NCI-H2081 (cell line): ENCODE measurements at places on chromosomes 2 and 18.
A peak's percentile ranks its signal among the peaks of the same experiment; 100 is the strongest.

GRCh38 chr2:237182422-237183123 is 96.9 kb downstream of the COPS8 start:
- no peak for DNase-seq

GRCh38 chr18:32919799-32920198 is 147.0 kb upstream of the KLHL14 start:
- peak; percentile 70 for DNase-seq

- DNase-seq, result no peak
Observed at GRCh38 chr18:49400398-49401072, 59.9 kb downstream of the DYM start.

DNA sequence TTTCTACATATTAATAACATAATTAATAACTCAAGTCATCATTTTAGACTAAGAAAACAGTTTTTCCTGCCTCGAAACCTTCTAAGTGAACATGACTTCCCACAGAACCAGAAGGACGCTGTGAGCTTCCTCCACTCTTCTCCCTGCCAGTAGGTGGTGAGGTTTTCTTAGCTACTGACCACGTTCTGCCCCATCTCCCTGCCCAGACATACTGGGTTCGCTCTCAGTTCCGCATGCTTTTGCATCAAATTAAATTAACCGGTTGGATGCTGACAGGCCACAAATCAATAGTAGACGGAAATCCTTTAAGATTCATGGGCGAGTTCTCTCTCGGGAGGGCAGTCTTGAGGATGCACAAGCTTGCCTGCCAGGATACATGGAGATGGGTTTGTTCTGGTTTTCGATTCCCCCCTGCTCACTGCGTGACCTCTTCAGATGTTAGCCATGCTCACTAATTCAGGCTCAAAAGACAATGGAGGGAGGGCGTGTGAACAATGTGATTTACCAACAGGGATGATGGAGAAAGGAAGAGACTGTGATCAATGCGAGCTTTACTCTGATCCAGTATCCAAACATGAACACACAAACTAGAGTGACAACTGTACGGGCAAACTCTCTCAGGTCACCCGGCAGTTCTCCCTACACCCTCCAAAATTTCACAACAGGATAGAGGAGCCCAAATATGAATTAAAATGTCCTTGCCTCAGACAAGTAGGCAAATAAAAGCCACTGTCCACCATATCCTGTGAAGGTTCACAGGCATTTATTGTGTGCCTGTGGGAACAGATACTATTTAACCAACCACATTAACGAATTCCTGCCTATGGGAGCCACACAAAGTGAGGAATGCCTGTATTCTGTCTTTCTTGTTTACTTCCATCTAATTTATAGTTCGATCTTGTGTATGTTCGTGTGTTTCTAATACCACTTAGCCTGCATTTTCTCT is 375.7 kb downstream of the EIPR1 start:
- DNase-seq, result peak; percentile 7

- DNase-seq, result peak; percentile 89
Observed at GRCh38 chr2:229417916-229418315, 146.8 kb upstream of the PID1 start.

DNA sequence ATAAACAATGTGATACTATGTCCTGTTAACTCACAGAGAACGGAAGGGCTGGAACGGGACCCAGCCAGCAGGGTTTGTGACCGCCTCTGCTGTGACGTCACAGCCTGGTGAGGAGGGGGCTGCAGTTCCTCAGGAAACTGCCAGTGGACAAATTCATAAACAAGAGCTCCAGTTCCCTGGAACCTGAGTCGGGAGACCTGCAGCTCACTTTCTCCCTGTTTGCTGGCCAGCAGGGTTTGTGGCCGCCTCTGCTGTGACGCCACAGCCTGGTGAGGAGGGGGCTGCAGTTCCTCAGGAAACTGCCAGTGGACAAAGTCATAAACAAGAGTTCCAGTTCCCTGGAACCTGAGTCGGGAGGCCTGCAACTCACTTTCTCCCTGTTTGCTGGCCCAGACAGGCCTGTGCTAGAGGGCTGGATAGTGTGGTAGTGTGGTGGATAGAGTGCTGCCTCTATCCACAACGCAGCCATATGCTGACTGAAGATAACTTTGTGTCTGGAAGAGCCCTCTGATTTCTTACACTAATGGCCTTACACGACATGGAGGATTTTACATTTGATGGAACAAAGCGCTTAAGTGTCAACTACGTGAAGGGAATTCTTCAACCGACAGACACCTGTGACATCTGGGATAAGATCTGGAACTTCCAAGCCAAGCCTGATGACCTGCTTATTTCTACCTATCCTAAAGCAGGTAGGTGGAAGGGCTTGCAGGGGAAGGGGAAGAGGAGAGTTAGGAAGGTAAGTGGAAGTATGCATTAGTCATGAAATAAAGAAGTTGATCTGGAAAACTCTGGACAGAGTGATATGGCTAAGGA is at the start of gene SULT1C4:
TSS of gene SULT1C4 (plus strand) at position 140 of the 816 bp plus-strand sequence. CDS start at position 524, 384 bp downstream.
- DNase-seq, result no peak

GRCh38 chr2:222736301-222736700 is 64.8 kb downstream of the MOGAT1 start:
- no peak for DNase-seq

GRCh38 chr2:61178603-61179545 is 16.9 kb downstream of the C2orf74 start:
- DNase-seq, result no peak

GRCh38 chr2:182444170-182444569 is 17.3 kb upstream of the PDE1A start:
- no peak for DNase-seq

GRCh38 chr2:174597345-174598047 is at the start of gene WIPF1:
Gene WIPF1, minus strand, starts transcription at chr2:174597804. Its CDS starts 12,231 bp downstream, at chr2:174585573.
- DNase-seq, result no peak

- DNase-seq, result no peak
Observed at GRCh38 chr2:24403168-24403831, 43.0 kb upstream of the ITSN2 start.

DNA sequence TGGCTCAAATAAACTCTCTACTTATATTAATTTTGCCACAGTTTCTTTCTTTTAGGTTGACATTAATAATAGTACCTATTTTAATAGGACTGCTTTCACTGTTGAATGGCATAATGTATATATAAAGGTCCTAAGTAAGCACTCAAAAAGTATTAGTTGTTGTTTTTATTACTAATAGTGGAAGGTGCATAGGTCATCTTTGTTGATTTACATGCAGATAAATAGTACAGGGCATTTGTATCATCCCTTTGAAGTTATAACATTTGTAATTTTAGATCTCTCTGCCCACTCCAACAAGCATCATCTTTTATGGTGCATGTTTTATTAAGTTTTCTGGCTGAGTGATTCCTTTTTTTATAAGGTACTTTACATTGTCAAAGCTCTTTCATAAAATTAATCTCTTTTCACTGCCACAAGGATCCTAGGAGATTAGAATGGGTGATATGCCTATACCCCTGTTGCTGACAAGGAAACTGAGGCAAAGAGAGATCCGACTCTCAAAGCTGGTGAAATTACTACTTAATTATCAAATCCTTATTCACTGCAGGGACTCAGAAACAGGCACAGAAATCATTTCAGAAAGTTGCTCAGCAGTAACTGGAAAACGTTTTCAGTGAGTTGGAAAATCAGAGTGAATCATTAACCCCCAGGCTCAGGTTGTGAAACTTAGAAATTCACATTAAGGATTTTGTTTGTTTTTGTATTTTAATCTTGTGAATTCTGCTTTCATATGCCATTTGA is 299.6 kb downstream of the AGPS start:
- DNase-seq, result no peak

GRCh38 chr2:105808423-105809096 is 63.8 kb downstream of the NCK2 start:
- no peak for DNase-seq

DNA sequence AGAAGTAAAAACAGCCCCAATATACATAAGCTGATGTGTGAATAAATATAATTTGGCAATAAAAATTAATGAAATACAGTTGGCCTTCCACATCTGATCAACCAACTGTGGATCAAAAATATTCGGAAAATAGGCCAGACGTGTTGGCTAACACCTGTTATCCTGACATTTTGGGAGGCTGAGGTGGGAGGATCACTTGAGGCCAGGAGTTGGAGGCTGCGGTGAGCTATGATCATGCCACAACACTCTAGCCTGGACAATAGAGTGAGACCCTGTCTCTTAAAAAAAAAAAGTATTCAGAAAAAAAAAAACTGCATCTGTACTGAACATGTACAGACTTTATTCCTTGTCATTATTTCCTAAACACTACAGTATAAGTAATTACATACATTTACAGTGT is 11.5 kb upstream of the PUS10 start:
- DNase-seq, result no peak

DNA sequence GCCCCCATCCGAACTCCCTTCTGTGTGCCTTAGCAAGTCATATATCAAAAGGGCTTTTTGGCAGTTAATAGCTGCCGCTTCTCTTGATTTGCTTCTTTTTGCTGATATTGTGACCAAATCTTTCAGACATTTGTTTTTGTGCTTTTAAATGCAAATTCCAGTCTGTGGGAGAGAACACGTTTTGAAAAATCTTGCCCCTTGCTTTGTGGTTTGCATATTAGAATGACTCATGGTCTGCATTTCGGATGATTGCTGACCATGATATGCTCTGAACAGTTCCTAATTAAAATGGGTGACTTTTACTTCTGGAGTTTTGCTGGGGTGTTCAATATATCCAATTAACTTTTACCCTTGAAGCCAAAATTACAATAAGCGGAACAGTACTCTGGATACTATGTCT is 58.2 kb upstream of the ST6GAL2 start:
- DNase-seq, result no peak

GRCh38 chr2:229416116-229416694 is 145.1 kb upstream of the PID1 start:
- no peak for DNase-seq

DNA sequence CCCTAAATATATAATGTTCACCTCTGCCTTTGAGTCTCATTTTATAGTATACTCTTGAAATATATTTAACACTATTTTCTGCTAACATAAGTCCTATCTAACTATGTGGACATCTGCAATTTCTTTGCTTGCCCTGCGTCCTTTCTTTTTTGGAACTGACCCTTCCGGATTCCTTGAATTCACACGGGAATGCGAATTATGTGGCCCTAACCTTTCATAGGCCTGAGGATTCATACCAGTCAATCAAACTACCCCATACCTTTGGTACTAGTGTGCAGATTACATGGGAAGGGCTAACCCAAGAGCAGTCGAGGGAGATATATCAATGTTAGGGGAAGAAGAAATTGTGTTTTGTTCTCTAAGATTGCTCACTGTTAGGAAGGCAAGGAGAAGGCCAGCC is 56.4 kb downstream of the NRXN1 start:
- DNase-seq, result no peak

GRCh38 chr2:18395555-18395954 is 164.9 kb downstream of the RDH14 start:
- DNase-seq, result no peak

- DNase-seq, result no peak
Observed at GRCh38 chr2:79375817-79376216, 137.0 kb upstream of the CTNNA2 start.

DNA sequence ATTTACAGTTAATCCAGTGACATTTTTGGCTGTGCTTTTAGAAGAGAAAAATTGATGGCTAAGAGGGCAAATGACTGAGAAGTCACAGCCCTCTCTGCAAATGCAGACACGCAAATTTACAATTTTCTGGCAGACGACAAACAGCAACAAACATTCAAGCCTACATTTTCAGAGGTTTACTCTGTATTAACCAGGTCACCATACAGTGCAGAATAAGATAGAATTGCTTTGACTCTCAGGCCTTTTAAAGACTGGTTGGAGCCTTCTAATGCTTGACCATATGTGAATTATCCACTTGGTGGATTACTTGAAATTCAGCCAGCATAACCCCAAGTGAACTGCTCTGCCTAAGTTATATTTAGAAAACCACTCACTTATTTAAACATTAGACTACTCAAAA is 280.9 kb upstream of the STON1 start:
- peak; percentile 47 for DNase-seq

- no peak for DNase-seq
Observed at GRCh38 chr2:115867024-115867423, 1424.6 kb downstream of the DPP10 start.

- no peak for DNase-seq
Observed at GRCh38 chr2:200578778-200579177, 7.0 kb upstream of the AOX1 start.

DNA sequence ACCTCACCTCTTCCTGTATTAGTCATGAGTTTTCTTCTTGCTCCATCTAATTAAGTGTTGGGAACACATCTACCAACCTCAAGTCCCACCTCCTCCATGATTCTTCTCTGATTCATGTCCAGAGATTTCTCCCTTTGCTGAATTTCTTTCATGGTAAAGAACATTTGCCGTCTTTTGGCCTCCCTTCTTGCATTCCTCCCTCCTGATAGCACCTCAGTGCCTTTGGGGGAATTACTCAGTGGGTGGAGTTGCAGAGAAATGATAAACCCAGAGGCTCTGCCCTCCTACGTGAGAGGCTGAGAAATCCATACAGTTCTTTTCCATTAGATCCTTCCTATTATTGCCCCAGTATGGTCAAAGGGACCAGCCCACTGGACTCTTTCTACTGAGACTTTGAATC is 651.9 kb downstream of the SLC4A3 start:
- DNase-seq, result no peak

GRCh38 chr2:154240921-154241379 is 369.2 kb downstream of the GALNT13 start:
- DNase-seq, result no peak

DNA sequence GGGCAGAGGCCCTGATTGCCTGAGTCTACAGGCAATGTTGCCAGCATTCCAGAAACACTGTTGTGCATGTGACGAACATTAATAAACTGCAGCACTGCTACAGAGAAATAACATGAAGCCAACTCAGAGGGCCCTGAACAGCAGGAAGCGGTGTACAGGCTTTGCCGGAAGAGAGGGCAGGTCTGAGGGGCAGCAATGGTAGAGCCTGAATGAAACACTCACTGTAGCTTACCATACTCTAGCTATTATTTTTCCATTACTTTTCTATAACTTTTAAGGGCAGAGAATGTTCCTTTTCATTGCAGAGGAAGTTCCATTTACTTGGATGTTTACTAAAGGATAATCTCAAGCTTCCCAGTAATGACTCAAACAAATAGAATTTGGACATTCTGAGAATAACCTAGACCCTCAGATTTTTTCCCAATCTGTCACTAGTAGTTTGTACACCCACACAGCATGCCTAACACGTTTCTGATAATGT is 150.4 kb downstream of the MTX2 start:
- no peak for DNase-seq

- DNase-seq, result no peak
Observed at GRCh38 chr2:207698301-207698700, 13.1 kb upstream of the CCNYL1 start.

DNA sequence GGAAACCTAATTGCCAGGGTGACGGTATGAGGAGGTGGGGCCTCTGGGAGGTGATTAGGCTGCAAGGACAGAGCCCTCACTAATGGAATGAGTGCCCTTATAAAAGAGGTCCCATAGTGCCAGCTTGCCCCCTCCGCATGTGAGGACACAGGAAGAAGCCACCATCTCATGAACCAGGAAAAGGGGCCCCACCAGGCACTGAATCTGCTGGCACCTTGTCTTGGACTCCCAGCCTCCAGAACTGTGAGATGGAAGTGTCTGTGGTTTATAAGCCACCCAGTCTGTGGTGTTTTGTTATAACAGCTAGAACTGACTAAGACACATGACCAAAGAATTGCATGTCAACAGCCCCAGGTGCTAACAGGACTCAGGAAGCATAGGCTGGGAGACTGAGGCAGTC is 214.3 kb downstream of the MGAT5 start:
- no peak for DNase-seq

- no peak for DNase-seq
Observed at GRCh38 chr2:24845691-24846090, 52.5 kb downstream of the CENPO start.
